ENCODE measurements at places on chromosomes 16 and 17.

DNA sequence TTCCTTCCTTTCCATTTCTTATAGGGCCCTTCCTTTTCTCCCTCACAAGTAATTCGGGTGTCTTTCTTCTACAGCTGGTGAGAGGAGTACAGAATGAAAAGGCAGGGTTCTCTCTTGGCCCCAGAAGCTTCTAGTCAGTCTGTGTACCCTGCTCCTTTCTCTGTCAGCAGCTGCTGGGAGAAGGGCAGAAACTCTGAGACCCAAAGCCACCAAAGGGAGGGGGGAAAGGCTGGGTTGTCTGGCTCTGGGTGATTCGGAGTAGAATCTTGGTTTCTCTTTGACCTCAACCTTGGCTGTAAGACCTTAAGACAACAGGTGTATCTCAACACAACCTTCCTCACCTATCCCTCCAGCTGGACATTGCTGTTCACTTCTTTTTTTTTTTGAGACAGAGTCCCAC is 3.3 kb upstream of the NR1D1 start:
- no peak for DNase-seq

- no peak for DNase-seq
Measured at GRCh38 chr17:58367461-58367860, 15.5 kb upstream of the SUPT4H1 start.

DNA sequence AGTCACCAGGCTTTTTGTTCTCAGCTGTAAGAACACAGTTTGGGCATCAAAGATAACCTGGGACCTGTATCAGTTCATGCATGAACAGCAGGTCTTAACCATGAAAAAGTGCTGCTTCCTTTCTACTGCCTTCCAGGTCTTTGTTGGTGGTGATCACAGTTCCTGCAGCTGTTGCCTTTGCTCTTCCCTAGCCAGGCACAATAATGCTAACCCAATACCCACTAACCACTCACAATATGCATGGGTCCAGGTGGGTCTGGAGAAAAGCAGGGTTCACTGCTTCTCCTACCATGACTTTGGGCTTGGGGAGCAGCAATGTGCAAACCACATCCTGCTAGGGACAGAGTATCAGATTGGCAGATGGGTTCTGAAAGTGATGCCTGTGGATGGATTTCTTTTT is 396.9 kb downstream of the UTP18 start:
- DNase-seq = no peak

GRCh38 chr16:75225092-75225491 is 6.3 kb downstream of the CTRB1 start:
- no peak for DNase-seq

- no peak for DNase-seq
Measured at GRCh38 chr16:23504076-23504452, 6.2 kb downstream of the GGA2 start.

- no peak for DNase-seq
Measured at GRCh38 chr16:89633064-89633631, 19.7 kb downstream of the DPEP1 start.

DNA sequence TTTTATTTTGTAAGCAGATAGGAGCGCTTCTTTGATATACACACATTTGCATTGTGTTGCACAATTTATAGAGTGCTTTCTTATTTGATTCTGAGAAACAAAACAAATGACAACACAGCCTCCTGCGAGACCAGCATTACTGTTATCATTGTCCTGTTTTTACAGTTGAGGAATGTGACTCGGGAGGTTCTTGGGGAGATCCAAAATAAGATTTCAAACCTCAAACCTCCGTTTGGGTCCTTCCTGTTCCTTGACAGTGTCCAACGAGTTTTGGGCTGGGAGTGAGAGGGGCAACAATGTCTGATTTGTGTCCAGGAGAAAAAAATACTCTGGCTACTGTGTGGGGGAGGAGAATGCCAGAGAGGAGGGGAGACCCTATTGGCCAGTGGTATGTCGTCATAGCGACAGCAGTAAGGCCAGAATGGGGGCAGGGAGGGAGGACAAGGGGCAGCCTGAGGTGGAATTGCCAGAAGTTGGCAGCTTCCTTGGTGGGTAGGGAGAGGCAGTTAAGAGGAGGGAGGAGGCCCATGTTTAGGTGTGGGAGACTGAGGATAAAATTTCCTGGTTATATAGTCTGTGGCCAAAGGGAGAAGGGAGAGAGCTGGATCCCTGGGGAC is 45.5 kb downstream of the TMEM132E start:
- no peak for DNase-seq
